Left lung (tissue), 14 donors: ENCODE measurements at places on chromosomes 7 and 10. TPM values are rescaled to one million over a fixed set of nuclear protein-coding genes. Genes with fewer than 3 reads are reported as not detected.

Gene ATRNL1
- 0.26 TPM for total RNA-seq

Gene PGAM2
- not detected for total RNA-seq

DNA sequence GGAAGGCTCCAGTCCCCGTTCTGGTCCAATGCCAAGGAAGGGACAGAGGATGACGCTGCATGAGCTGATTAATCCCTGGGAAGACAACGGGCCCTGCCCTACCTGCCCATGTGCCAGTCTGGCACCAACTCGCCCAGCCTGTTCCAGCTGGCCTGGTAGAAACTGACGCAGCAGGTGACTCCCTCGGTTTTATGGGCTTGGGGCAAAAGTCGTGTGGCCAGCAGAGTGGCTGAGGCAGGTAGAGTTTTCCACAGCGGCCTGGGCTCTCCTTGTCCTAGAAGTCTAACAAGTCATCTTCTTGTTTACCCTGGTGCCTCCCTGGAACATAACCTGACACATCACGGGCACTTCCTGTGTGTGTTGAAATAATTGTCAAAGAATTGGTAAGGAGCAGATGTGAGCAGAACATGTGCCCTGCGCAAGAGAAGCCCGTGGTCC lies 20.4 kb upstream of the LMTK2 start:
- no peaks in the 10 kb centered on the region for H3K4me1 ChIP-seq
- H3K4me3 ChIP-seq: no peak overlapping the region
- DNase-seq: no peak
- no peaks in the 10 kb centered on the region for H3K27me3 ChIP-seq

DNA sequence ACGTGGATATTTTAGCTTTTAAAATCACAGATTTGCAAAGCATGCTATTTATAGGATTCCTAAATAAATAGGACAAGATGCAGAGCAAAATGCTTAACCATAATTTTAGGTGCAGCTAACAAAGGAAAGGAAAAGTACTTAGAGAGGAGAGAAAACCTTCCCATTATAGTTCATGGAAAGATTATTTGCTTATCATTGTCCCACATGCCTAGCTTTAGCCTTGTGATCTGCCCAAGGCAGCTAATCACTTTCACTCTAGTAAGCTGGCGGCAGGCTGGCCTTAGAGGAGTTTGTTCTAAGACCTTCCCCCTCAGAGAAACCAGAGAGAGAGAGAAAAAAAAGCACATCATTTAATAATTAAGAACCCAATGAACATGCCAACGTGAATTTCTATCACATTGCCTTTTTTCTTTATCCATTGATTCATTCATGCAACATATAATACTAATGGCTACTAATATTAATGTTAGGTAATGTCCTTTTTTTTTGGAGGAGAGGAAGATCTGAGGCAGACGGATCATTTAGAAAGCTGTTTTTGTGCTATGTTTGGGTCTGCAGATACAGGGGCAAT lies 274.6 kb downstream of the ARL4A start:
- H3K4me1 ChIP-seq: no peaks in the 10 kb centered on the region
- H3K36me3 ChIP-seq: no peaks in the 10 kb centered on the region
- no peak for DNase-seq
- no peak overlapping the region for H3K27ac ChIP-seq

DNA sequence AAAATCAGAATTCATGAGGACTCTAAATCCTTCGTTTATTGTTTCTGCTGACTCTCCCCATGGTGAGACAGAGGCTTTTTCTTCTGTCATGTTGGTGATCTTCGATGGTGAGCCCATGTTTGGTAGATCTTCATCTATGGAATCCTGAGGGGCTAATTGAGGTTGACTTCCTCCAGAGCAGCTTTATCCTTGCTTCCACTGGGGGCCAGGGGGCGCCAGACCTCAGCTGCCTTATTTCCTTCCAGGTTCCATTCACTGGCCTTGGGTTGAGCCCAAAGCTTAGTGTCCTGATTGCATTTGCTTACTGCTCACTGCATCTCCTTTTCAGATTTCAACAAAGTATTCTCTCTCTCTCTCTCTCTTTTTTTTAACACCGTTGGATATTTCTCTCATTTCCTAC lies 80.7 kb downstream of the GCC1 start:
- no peaks in the 10 kb centered on the region for H3K36me3 ChIP-seq
- H3K4me3 ChIP-seq: no peak overlapping the region
- no peaks in the 10 kb centered on the region for H3K4me1 ChIP-seq
- H3K27me3 ChIP-seq: no peaks in the 10 kb centered on the region
- no peak overlapping the region for H3K27ac ChIP-seq

GRCh38 chr7:83852136-83852535 lies 203.2 kb upstream of the SEMA3E start:
- no peak overlapping the region for H3K4me3 ChIP-seq
- H3K27me3 ChIP-seq: no peaks in the 10 kb centered on the region
- H3K36me3 ChIP-seq: no peaks in the 10 kb centered on the region
- H3K4me1 ChIP-seq: no peaks in the 10 kb centered on the region
- H3K27ac ChIP-seq: no peak overlapping the region
- DNase-seq: no peak

- H3K36me3 ChIP-seq: no peaks in the 10 kb centered on the region
- H3K4me1 ChIP-seq: peaks cover 67% of the 10 kb centered on the region
These were observed at the start of gene CDCA7L for GRCh38 chr7:21945454-21946221. CDCA7L (minus strand) TSS chr7:21945899; CDS start chr7:21945804, 95 bp downstream.

DNA sequence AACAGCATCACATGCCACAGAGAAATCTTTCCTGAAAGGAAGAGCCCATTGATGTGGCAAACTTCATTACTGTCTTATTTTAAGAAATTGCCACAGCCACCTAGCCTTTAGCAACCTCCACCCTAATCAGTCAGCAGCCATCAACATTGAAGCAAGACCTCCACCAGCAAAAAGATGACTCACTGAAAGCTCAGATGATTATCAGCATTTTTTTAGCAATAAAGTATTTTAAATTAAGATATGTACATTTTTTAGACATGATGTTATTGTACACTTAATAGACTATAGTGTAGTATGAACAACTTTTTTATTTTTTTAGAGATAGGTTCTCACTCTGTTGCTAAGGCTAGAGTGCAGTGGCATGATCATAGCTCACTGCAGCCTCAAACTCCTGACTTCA lies 14.8 kb downstream of the STEAP1B start:
- no peaks in the 10 kb centered on the region for H3K36me3 ChIP-seq
- no peak overlapping the region for H3K27ac ChIP-seq
- no peak overlapping the region for H3K4me3 ChIP-seq
- peaks cover 3% of the 10 kb centered on the region for H3K4me1 ChIP-seq

DNA sequence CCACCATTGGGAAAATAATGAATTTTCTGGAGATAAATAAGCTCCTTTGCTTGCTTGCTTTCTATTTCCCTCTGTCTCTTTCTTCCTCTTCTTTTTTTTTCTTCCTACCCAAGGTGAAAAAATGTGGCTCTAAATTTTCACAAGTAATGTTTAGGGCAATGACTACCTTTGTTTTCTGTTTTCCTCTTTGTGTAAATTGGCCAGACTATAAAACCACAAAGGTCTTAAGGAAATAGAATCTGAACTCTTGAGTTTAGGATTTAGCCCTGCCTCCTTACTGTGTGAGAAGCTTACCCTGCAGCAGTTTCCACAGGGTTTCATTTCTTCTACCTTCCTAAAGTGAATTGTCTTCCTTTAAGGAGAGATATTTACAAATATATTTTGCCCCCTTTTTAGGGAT lies 330.4 kb downstream of the ARL4A start:
- no peak overlapping the region for H3K4me3 ChIP-seq
- no peaks in the 10 kb centered on the region for H3K4me1 ChIP-seq
- H3K27ac ChIP-seq: no peak overlapping the region
- H3K27me3 ChIP-seq: no peaks in the 10 kb centered on the region
- no peaks in the 10 kb centered on the region for H3K36me3 ChIP-seq

DNA sequence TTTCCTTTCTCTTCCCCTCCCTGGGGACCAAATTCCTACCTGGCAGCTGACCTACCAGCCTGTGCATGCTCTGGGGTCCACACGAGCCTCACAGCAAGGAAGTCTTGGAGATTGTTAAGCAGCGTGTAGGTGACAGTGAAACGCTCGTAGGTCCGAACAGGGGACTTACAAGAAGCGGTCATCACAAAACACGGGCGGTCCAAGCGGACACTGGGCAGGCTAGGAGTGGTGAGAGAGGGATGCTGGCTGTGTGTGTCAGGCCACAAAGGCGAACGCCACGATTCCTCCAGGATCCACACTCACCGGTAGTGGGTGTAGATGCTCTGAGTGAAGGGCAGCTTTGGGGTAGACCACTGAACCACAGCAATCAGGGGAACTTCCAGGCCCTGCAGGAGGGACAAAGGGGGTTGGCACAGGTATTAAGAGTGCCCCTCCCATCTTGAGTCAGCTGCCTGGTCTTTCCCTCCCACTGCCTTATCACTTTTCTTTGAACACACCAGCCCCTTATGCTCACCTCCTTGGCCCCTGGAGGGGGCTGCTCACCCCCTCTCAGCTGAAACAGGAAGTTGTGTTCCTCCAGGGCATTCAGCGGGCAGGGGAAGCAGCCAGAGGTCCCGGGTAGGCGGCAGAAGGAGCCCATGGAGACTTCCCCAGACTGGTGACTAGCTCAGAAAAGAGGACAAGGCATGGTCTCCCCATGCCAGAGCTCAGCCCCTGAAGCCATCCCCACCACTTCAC lies 2.0 kb downstream of the TRAPPC14 start:
- H3K27me3 ChIP-seq: no peaks in the 10 kb centered on the region
- peak overlapping the region; percentile 82 for H3K27ac ChIP-seq
- H3K4me1 ChIP-seq: peaks cover 71% of the 10 kb centered on the region
- H3K4me3 ChIP-seq: peak overlapping the region; percentile 75
- H3K36me3 ChIP-seq: peaks cover 46% of the 10 kb centered on the region

GRCh38 chr10:46267132-46267985 lies 19.4 kb upstream of the ANTXRL start:
- H3K27ac ChIP-seq: no peak overlapping the region
- no peaks in the 10 kb centered on the region for H3K36me3 ChIP-seq
- no peak overlapping the region for H3K4me3 ChIP-seq
- H3K4me1 ChIP-seq: no peaks in the 10 kb centered on the region

GRCh38 chr7:112149734-112150133 lies 56.5 kb downstream of the DOCK4 start:
- peaks cover 11% of the 10 kb centered on the region for H3K4me1 ChIP-seq
- no peaks in the 10 kb centered on the region for H3K27me3 ChIP-seq
- no peak overlapping the region for H3K4me3 ChIP-seq
- H3K27ac ChIP-seq: no peak overlapping the region
- DNase-seq: no peak

- no peaks in the 10 kb centered on the region for H3K4me1 ChIP-seq
- H3K36me3 ChIP-seq: no peaks in the 10 kb centered on the region
- no peaks in the 10 kb centered on the region for H3K27me3 ChIP-seq
These were observed 159.3 kb downstream of the NRCAM start for GRCh38 chr7:108296911-108297310.

DNA sequence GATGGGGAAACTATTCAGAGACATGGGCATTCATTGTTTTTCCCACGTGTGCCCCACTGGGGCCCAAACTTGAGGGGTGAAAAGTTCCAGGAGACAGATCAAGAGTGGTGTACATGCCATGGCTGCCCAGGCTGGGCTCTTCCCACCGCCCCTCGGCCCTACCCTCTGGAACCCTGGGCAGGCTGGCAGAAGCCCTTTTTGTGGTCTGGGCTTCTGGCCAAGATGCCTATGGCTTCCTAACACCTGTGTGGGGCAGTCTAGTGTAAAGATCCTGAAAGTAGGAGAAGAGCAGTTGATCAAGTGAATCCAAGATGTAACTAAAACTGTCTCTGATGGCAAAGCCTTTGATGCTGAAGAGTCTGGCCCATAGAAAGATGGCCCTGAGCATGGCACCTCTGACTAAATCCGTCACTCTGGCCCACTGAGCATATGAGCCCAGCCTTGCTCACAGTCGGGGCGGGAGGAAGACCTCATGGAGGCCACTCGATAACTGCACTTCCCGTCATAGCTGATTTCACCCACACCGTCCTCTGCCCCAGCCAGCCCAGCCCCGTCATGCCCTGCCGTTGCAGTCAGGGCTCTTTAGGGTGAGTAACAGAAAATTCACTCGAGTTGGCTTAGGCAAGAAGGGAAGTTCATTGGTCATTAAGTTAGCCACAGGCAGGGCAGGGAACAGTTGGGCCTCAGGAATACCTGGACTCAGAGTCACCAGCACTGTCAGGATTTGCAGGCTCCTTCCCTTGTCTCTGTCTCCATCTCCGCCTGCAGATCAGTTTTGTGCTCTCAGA lies 37.9 kb upstream of the MTPAP start:
- H3K36me3 ChIP-seq: no peaks in the 10 kb centered on the region
- no peaks in the 10 kb centered on the region for H3K27me3 ChIP-seq
- no peak overlapping the region for H3K27ac ChIP-seq
- H3K4me1 ChIP-seq: no peaks in the 10 kb centered on the region
- no peak for DNase-seq

- no peaks in the 10 kb centered on the region for H3K4me1 ChIP-seq
- no peaks in the 10 kb centered on the region for H3K27me3 ChIP-seq
- no peak overlapping the region for H3K27ac ChIP-seq
These were observed 288.0 kb downstream of the PTPRN2 start for GRCh38 chr7:158299607-158300006.

DNA sequence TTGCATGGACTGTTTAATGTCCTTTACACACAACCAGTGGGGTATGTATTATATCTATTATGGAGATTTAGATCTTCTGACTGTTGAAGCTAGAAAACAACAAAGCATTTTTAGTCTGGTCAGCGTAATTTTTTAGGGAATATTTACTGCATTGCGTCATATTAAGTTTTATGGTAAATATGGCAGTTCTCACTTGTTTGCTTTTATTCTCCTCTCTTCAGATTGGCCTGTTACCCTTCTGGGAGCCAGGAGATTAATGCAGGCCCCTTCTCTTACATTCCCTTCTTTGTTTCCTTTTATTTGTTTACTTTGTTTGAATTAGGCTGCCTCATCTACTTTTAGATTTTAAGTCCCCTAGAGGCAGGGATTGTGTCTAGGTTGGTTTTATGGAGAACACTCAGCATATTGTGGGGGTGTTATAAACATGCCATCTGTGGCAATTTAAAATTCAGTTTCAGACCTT lies 13.8 kb downstream of the UBE2D1 start:
- no peak for DNase-seq
- H3K27ac ChIP-seq: no peak overlapping the region
- H3K4me1 ChIP-seq: peaks cover 13% of the 10 kb centered on the region
- no peaks in the 10 kb centered on the region for H3K36me3 ChIP-seq
- H3K27me3 ChIP-seq: no peaks in the 10 kb centered on the region
- no peak overlapping the region for H3K4me3 ChIP-seq

- H3K27ac ChIP-seq: no peak overlapping the region
- H3K27me3 ChIP-seq: no peaks in the 10 kb centered on the region
- no peak for DNase-seq
- no peaks in the 10 kb centered on the region for H3K4me1 ChIP-seq
These were observed 15.3 kb downstream of the ZFAND4 start for GRCh38 chr10:45657033-45657926.

DNA sequence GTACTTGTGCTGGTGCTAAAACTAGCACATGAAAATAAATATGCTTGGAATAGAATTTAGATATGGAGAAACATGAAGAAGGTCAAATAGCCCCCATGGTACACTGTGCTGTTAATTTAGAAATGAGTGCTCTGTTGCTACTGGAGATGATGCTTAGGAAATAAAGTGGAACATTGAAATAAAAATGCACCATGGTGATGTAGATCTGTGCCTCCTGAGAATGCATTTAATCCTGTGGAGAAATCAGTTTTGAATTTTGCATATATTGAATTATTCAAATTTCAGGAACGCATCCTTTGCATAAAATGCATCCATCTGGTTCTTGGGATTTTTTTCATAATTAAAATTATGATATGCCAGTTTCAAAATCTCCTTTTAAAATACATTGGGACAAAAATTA lies 44.5 kb downstream of the PLEKHA8 start:
- no peak overlapping the region for H3K27ac ChIP-seq
- H3K36me3 ChIP-seq: peaks cover 10% of the 10 kb centered on the region
- peaks cover 6% of the 10 kb centered on the region for H3K4me1 ChIP-seq
- no peak for DNase-seq
